ENCODE measurements at places on chromosomes 4 and X.
A peak's percentile ranks its signal among the peaks of the same experiment; 100 is the strongest.

GRCh38 chrX:9438933-9439494, 25.8 kb upstream of the TBL1X start:
- no peak for DNase-seq

DNA sequence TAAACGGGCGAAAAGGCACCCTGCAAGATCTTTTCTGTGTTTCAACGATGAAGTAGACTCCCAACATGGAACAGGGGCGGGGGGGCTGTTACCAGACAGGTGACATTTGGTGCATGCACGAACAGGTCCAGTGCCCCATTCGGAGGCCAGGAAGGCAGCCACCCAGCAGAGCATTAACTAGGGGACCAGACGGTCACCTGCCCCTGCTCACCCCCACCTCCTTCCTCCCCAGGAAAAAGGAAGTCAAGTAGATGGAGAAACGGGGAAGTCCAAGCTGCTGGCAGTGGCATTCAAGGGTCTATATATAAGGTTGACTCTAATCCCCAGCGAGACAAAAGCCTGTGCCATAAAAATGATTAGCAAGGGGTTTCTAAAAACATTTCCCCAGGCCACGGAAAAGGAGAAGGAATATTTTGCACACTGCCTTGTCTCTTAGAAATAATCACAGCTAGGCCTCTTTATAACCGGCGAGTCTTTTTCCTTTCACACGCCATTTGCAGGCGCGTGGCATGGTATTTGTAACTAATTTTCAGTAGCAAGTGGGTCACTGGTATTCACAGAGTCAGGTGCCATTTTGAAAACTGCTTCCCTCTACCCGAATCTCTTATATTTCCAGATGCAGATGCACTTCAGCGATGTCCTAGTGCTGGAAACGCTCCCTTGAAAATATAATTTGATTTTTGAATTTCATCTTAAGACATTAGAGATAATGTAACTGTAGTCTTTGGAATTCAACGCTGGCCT, 1.2 kb upstream of the TMSB4X start:
- DNase-seq, result peak; percentile 66

- no peak for DNase-seq
Observed at GRCh38 chrX:23864742-23865326, 42.9 kb downstream of the APOO start.

DNA sequence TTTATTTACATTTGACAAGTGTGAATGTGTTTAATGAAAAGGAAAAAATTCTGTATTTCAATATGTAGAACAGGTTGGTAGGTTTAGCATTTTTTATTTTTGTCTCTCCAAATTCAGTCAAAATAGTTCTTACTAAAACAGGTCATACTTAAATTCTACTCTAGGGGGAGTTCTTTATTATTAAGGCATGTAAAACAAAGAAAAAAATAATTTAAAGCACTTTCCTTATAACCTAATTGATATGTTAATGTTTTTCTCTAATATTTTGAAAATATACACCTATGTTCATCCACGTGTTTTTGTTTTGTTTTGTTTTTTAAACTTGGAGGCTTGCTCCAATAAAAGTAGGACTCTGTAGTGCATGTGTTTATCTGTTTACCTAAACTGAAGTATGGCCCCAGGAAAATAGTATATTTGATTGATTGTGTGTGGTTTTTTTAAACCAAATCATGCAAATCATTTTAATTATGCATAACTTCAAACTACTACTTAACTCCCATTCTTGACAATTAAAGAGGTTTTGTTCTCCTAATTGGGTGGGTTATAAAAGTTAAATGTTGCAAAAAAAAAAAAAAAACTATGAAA, 562.7 kb downstream of the RPA4 start:
- no peak for DNase-seq

DNA sequence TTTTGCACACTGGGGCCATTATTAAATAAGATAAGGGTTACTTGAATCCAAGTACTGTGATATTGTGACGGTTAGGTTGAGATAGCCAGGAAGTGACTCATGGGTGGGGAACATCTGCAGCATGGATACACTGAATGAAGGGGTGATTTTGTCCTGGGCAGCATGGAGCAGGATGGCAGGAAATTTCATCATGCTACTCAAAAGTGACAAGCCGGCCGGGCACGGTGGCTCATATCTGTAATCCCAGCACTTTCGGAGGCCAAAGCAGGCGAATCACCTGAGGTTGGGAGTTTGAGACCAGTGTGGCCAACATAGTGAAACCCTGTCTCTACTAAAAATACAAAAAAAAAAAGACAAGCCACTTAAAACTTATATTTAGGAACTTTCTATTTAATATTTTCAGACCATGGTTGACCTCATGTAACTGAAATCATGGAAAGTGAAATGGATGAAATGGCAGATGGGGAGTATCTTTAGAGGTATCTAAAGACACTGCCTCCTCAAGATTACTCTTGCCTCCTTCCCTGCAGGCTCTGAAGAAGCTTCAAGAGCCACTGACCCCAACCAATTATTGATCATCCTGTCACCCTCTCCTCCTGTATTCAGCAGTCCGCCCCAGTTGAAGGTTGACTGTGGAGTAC, 3.9 kb upstream of the TRIM60 start:
- no peak for DNase-seq

GRCh38 chr4:22477136-22477812, 38.6 kb downstream of the ADGRA3 start:
- no peak for DNase-seq

- DNase-seq, result no peak
Observed at GRCh38 chrX:16931371-16931770, 15.1 kb upstream of the REPS2 start.

GRCh38 chr4:8534129-8534528, 46.1 kb upstream of the GPR78 start:
- DNase-seq, result no peak

GRCh38 chrX:95733426-95733825, 951.2 kb upstream of the DIAPH2 start:
- DNase-seq, result no peak
